ENCODE measurements at places on chromosomes 4 and X.

DNA sequence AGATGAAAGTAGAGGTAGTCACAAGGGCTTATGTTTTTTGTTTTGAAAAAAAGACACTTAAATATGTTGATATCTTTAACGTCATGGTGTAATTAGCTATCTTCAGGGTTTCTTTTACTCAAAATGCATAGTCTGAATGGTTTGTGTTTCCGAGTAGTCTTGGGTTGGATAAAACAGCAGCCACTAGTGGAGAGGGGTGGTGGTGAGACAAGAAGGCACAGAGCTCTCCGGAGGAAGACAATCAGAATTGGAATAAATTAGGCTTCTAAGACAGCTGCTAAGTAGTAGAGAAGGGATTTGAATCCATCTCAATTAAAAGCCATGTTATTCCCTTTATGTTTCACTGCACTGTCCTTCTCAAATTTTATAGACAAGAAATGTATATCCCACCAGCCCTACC lies 240.4 kb upstream of the VEGFC start:
- no peak for DNase-seq

DNA sequence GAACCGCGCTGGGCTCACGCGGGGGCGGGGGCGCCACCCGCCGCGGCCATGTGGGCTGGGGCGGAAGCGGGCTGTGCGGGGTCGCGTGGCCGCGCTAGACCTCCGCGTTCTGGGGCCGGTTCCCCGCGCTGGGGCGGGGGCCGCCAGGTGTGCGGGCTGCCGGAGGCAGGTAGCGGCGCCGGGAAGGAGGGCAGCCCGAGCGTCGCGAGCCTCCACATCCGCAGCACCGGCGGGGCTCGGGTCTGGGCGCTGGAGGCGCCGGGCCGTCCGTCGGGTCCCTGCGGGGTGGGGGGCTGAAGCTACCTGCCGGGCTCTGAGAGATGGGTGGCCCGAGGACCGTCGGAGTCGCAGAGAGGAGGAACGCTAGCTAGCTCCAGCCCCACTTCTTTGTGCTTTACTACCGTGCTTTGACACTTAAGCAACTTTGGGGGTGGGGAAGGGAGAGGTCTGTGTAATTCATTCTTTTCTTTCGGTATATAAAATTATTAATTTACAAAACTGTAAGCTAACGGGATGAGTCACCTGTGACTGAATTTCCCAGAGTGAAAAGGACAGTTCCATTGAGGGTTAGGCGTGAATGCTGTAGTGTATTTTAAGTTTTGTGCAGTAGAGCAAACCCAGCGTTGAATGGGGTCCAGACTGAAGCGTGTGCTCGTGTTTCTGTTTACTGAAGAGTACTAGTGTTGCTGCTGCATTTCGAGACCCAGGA lies 689 bp downstream of the METAP1 start:
- peak; percentile 26 for DNase-seq

DNA sequence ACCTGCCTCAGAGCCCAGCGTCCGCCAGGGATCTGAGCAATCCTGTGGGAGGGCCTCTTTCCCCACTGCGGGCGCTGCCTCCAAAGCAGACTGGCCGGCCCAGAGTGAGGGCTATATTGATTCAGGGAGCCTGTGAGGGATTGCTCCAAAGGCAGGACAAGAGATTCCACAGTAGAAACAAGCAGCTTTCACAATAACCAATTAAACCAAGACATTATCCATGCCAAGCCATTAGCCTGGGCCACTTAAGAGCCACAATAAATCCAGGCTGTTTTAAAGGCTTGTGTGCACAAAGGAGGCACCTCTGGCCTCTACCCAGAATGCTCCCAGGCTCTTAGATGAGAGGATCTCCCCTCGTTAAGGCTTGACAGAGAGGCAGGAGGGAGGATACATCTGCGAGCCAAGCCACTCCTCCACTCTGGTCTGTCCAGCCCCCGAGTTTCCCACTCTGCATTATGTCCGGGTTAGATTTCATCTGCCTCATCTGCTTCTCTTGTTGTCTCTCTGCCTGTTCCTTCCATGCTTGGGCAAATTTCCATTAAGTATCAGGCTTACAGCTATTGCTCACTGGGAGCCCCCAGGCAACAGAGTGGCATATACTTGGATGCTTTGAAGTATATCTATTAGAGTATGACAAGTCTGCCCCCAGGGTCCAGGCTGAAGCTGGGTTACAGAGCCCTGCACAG lies 357.9 kb downstream of the UNC5C start:
- DNase-seq: no peak

DNA sequence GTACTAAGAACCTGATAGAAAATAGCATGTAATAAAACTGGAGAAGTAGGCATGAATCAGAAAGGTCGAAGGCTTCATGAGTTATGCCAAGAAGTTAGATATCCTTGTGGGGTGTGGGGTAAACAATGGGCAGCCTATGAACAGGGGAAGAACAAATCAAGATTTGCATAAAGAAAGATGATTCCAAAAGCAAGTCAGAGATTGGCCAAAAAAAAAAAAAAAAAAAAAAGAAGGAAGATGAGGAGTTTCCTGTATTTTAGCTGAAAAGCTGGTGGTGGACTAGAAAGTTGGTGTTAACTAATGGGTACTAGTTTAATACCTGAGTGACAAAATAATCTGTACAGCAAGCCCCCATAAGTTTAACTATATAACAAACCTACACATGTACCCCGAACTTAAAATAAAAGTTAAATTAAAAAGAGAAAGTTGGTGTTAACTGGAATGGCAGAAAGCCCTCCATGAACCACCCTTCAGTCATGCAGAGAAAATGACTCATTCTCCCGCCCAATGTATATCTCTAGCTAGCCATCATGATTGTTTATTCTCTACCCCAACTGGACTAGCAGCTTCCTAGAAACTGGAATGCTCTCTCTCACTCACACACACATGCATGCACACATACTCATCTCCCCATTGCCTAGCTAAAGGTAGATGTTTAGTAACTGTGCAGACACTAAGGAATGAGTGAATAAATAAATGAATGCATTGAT lies 41.7 kb downstream of the ATP11C start:
- no peak for DNase-seq

- no peak for DNase-seq
These were observed 268.1 kb downstream of the THOC2 start for GRCh38 chrX:123464709-123465108.

- no peak for DNase-seq
These were observed 10.4 kb upstream of the PRSS12 start for GRCh38 chr4:118363166-118363565.

GRCh38 chr4:103012060-103012459 lies 7.4 kb downstream of the SLC9B1 start:
- DNase-seq: no peak

DNA sequence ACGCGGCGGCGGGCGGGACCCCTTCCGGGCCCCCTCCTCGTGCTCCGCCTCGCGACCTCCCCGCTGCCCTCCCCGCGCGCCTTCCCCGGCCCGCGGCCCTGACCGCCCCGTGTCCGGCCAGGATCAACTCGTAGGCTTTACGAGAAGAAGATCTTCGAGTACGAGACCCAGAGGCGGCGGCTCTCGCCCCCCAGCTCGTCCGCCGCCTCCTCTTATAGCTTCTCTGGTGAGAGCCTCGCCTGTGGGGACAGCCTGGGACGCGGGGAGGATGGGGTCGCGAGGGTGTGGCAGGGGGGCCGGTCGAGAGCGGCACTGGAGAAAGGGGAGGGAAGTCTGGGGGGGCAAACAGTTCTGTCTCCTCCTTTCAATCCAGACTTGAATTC lies 465 bp downstream of the EMD start:
- no peak for DNase-seq

- DNase-seq: no peak
These were observed 33.6 kb downstream of the RPGR start for GRCh38 chrX:38293741-38294140.

DNA sequence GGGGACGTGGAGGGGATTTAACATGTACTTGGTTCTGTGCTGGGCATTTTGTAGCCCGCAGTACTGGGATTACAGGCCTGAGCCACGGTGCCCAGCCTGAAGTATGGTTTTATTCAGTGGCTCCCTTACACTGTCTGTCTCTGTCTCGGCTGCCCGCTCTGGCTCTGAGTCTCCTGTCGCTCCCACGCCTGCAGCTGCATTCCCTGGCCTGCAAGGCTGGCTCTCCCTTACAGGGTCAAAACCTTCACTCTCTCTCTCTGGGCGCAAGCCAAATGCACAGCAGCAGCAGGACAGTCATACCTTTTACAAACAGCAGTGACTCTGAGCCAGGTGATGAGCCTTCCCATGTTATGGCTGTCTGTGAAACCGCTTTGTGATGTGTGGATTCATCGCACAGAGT lies 72.1 kb downstream of the HTRA3 start:
- DNase-seq: no peak

DNA sequence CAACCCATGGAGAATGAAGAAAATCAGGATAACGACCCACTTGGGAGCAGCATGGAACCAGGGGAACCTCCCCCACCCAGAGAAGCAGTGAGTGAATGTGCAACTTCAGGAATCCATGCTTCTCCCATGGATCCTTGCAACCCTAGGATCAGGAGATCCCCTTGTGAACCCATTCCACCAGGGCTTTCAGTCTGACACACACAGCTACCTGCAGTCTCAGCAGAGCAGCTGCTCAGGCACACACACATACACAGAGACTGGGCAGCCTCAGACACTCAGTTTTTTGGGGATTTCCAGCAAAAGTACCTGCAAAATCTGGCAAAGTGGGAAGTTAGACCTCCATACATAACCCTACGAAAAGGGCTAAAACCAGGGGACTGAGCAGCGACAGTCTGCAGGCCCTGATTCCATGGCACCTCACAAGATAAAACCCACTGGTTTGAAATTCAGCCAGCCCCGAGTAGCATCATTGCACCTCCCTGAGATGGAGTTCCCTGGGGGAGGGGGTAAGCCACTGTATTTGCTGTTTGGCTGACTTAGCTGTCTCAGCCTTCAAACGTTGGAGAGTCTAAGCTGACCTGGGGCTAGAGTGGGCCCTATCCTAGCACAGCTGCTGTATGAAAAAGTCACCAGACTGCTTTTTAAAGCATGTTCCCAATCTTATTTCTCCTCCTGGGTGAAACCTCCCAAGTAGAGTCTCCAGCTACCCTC lies 737.5 kb upstream of the NDST4 start:
- no peak for DNase-seq

GRCh38 chr4:109174224-109174953 lies 128.1 kb downstream of the COL25A1 start:
- DNase-seq: no peak

DNA sequence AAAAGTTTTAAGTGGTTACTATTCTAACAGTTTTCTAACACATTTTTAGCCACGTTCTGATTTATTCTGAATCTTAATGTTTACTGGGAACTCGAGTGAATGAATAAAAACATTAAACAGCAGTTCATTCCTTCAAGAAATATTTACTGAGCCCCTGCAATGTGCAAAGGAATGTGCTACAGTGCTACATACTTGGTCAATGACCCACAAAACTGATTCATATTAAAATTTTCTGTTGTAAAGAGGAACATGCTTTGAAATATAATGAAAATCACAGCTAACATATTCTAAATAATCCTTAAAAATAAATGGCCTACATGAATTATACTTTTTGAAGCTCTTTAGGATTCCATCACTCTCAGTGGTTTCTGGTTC lies 78.7 kb downstream of the ARAP2 start:
- DNase-seq: no peak

GRCh38 chr4:13907255-13907751 lies 279.8 kb upstream of the BOD1L1 start:
- DNase-seq: no peak

- no peak for DNase-seq
These were observed 49.3 kb downstream of the APELA start for GRCh38 chr4:164926301-164926700.

GRCh38 chrX:13376857-13377549 lies 57.1 kb upstream of the ATXN3L start:
- peak; percentile 32 for DNase-seq

DNA sequence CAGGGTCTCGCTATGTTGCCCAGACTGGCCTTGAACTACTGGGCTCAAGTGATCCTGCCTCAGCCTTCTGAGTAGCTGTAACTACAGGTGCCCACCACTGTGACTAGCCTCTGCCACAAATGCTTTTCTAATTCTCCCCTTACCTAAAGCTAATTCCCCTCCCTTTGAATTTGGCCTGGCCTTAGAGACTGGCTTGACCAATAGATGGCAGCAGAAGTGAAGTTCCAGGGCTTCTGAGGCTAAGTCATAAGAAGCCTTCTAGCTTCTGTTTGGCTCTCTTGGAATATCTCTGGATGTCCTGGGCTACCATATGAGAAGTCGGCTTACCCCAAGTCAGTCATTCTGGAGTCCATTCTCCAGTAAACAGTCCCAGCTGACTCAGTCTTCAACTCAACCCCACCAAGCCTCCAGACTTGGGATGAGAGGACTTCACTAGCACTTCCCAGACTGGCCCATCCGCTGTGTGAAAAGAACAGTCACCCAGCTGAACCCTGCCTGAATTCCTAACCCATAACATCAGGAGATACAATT lies 61.0 kb downstream of the HPRT1 start:
- no peak for DNase-seq

DNA sequence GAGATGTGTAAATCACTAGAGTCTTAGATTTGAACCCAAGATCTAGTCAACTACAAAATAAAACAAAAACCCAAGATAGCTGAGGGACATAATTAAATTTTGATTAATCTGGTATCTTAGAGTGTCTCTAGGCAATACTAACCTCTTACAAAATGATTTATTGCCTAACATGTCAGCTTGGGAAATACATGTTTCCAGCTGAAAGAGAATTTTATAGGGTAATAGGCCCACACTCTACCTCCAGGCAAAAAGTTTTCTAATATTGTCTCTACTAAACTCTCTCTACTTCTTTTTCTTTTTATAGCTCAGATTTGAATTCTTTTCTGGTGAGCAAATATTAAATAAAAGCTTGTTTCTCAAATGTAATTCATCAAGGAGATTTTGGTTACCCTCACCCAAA lies 263.2 kb downstream of the IL15 start:
- DNase-seq: no peak

- DNase-seq: no peak
These were observed 870.0 kb upstream of the INTU start for GRCh38 chr4:126762663-126763247.

- no peak for DNase-seq
These were observed 281.3 kb downstream of the PPP3CA start for GRCh38 chr4:101065935-101066485.

DNA sequence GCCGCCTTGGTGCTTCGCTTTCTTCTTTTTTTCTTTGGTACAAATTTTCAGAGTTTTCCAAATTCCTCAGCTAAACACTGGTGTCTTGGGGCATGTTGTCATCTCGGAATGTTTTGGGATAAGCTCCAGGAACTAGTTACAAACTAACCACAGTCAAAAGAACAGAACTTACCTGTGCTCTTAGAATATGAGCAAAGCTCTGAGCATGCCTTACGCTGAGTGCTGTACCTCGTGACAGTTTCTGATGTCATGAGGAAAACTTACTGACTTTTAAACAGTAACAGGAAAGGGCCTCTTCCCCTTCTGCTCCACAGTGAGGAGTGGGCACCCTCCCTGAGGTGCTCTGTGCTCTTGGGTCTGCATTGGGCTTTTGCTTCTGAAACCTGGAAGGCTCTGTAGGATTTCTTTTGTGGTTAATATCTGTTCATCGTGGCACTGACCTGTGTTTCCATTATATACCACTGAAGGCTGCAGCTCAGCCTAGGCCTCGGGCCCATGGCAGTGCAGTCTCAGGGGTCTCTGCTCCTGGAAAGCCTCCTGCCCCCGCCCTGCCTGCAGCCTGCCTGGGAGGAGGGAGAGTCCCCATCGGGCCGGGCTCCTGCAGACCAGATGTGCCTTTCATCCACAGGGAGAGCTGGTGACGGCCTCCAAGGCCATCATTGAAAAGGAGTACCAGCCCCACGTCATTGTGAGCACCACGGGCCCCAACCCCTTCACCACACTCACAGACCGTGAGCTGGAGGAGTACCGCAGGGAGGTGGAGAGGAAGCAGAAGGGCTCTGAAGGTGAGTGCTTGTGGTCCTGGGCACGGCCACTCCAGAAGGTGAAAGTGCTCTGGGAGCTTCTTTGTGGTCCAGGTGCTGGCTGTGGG lies 48.7 kb downstream of the NOP14 start:
- DNase-seq: peak; percentile 26

All from activated CD4-positive, alpha-beta T cell treated with anti-CD3 and anti-CD28 coated beads for 36 hours (primary cell).